ENCODE measurements at places on chromosomes 7 and 10.
A peak's percentile ranks its signal among the peaks of the same experiment; 100 is the strongest.

DNA sequence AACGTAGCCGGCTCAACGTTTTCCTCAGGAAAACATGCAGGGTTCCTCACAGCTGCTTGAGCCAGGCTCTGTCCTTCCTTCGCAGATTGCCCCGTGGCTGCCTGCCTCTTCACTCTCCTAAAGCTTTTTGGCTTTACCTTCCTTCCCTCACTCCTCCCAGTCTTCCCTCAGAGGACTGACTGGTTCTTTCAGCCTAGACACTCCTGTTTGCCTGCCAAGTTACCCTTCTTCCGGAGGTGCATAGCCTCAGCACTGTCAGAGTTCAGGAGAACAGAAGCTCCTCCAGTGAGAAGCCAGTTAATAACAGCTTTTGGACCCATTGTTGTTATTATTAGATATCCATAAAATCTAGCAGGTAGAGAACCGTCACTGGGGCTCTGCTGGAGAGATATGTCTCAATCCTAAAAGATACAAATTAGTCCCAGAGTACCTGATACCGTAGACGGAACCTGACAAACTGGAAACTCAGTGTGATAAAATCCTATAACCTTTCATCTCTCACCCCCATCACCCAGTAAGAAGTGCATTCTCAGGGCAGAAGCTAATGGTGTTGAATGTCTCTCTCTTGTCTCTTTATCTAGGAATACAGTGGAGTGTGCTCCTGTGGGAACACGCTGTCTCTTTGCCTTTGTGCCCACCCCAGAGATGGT is 79.6 kb downstream of the SND1 start:
- DNase-seq = no peak

GRCh38 chr7:156578578-156578940 is 62.0 kb upstream of the RNF32 start:
- DNase-seq = no peak

DNA sequence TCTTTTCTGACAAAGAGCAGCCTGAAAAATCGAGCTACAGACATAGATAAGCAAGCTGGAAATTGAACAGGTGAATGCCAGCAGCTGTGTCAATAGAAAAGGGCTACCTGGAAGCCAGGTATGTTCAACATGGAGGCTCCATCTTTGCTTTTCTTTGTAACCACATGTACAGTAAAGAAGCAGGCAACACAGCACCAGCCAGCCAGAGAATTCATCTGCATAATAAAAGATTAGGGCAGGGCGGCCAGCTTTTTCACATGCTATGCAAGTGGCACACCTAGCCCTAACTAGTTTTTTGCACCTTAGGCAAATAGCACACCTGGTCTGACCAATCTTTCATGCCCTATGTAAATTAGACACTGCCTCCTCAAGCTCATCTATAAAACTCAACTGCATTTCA is 25.7 kb downstream of the COG5 start:
- DNase-seq = peak; percentile 58

GRCh38 chr10:70931168-70931815 is 42.9 kb upstream of the PCBD1 start:
- no peak for DNase-seq

DNA sequence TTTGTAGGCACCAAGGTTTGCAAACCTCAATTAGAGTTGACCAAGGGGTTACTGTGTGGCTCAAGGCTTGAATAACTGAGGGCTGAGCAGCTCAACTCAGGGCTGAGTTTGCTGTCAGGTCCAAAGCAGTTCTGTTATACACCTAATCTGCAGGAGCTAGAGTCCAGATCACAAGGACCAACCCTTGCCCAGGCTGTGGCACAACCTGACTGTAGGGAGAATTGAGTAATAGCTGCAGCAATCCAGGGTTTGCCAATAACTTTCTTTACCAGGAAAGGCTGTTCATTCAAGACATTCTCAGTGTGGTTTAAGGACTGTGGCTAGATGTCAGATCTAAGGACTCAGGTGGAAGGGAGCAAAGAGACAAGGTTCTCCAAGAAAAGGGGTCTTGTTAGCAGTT is 115.6 kb upstream of the IMMP2L start:
- DNase-seq = no peak

DNA sequence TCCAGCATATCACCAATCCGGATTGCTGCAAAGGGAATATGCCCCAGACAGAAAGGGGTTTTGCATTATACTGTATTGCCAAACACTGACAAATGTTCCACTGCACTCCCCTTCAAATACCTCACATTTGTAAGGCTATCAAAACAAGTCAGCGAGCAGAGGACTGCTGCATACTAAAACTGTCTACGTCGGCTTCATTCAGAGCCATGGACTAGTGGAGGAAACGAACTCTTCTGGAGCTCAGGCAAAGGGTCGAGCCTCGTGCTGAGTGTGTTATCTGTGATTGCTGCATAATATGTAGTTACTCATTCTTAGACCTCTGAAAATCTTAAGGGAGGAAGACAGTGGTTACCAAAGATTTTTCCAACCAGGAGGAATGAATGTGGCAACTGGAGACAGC is 200.2 kb downstream of the DYNC1I1 start:
- no peak for DNase-seq

- no peak for DNase-seq
Observed at GRCh38 chr7:133699386-133699785, 427.8 kb upstream of the LRGUK start.

DNA sequence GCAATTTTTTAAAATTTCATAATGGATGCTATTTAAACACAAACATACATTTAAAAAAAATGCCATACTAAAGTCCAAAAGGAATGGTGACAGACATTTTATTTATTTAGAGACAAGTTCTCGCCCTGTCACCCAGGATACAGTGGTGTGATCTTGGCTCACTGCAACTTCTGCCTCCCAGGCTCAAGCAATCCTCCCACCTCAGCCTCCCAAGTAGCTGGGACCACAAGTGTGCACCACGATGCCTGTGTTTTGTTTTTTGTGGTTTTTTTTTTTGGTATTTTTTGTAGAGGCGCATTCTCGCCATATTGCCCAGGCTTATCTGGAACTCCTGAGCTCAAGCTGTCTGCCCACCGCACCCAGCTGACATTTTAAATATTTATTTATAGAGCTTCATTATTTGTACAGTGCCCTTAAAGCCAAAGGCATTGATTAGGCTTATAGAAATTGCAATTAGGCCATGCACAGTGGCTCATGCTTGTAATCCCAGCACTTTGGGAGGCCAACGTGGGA is 703.5 kb downstream of the AUTS2 start:
- no peak for DNase-seq

DNA sequence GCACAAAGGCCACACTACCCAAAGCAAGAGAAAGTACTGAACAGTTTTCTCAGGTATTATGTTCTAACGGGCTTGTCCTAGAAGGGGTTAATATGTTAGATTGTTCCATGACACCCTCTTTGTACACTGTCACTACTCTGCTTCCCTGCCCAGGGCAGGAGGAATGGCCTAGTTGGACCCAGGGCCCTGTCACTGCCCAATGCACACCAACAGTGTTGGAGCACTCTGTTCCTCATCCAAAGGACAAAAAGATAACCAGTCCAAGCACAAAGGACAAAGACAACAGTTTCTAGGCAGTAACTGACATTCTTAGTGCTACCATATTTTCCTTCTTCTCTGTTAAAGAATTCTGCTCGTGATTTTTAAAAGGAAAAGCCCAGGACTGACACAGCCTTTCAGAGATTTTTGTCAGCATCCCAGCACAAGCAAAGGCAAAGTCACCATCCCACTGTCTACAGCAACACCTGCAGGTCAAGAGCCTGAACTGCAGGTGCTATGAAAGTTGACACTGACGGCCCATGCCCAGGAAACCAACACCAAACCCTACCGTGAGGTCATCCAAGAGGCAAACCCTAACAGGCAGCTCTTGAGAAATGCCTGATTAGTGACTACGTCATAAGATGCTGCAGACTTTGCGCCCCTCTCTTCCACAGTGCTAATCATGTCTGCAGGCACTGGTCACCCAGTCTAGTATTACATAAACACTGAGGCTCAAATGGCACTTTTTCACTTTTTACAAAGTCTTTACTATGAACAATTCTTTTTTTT is 13.2 kb downstream of the NUDCD3 start:
- DNase-seq = peak; percentile 25

- no peak for DNase-seq
Observed at GRCh38 chr10:1187151-1187854, 131.1 kb downstream of the WDR37 start.

- DNase-seq = no peak
Observed at GRCh38 chr10:31148951-31149350, 117.3 kb upstream of the ZNF438 start.

DNA sequence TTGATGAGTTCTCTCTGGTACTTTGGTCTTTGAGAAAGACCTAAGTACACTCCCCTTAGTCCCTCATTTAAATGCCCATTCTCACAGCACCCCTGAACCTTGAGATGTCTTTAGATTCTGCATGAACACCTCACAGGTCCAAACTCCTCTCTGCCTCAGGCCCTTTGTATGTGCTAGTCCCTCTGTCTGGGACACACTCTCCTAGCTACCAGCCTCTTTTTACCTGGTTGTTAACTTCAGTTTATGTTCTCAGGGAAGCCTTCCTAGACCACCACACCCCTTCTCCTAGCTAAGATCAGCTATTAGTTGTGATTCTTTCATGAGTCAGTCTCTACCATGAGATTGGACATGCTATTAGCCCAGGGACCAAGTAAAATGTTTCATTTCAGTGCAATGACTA is 86.4 kb downstream of the PLCE1 start:
- DNase-seq = no peak

DNA sequence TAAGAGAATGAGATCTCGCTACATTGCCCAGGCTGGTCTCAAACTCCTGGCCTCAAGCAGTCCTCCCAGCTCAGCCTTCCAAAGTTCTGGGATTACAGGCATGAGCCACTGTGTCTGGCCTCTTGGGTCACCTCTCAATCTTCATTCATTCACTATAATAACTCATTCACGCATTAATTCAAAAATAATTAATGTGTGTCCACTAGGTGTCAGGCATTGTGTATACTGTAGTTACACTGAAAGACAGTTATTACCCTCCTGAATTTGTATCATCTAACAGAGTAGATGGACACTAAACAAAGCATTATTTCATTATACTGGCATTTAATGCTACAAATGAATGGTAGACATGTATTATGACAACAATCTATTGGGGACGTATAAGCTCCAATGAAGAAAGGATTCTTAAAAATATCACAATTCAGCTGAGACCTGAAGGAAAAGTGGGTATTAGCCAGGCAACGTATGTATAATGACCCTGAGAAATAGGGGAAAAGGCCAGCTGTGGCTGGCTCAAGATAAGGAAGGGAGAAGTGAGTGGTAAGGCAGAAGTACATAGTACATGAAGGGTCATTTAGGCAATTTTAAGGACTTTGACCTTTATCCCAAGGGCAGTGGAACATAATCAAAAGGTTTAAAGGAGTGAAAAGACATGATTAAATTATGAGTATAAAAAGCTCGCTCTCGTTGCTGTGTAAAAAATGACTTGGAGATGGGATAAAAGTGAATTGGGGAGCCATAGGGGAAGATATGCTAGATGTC is 150.7 kb downstream of the BTAF1 start:
- DNase-seq = no peak

GRCh38 chr10:4514445-4515108 is 311.4 kb upstream of the AKR1E2 start:
- DNase-seq = peak; percentile 22

- DNase-seq = no peak
Observed at GRCh38 chr7:91198371-91198770, 65.9 kb upstream of the FZD1 start.

- DNase-seq = no peak
Observed at GRCh38 chr10:109969760-109970346, 37.9 kb upstream of the ADD3 start.

DNA sequence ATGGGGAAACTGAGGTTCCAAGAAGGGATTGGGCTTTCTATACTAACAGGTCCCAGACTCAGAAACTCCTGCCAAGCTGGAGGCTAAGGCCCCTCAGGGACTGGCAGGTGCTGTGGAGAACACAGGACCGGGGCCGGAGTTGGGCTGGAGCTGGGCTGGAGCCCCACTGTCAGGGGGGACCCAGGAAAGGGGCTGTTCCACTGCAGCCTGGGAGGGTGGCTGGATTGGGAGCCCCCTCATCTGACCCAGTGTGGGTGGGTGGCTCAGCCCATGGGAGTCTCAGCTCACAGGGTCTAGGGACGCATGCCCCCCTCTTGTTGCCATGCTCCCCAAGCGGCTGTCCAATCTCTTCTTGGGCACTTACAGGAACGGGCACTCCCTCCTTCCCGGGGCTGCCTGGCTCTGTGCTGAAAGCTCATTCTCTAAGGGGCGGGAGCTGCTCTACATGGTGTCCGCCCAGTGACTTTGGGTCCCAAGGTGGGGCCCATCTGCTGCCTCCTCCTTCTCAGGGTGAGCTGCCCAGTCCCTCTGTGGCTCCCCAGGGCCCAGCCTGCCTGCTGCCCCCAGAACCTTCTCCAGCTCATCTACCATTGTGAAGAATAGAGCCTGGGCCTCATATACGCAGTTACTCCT is 126.5 kb downstream of the MYL10 start:
- DNase-seq = no peak

DNA sequence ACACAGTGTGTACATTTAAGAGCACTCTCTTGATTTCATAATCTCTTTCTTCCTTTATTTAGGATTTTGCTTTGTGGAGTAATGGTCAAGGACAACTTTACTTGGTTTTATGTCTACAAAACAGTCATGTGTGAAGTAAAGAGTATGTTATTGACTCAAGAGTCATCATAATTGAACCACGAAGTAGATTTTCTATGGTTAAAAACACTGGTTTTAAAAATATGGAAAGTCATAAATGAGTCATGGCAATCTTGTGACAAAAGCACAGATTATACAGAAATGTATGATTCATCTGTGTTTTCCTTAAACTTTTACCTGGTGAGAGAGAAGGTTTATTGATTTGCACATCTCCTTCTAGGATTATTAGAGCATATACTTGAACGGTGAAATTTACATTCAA is 969.7 kb downstream of the GATA3 start:
- no peak for DNase-seq

- no peak for DNase-seq
Observed at GRCh38 chr7:50542132-50542531, 23.1 kb downstream of the DDC start.

- DNase-seq = no peak
Observed at GRCh38 chr10:16581202-16581601, 59.5 kb upstream of the C1QL3 start.

DNA sequence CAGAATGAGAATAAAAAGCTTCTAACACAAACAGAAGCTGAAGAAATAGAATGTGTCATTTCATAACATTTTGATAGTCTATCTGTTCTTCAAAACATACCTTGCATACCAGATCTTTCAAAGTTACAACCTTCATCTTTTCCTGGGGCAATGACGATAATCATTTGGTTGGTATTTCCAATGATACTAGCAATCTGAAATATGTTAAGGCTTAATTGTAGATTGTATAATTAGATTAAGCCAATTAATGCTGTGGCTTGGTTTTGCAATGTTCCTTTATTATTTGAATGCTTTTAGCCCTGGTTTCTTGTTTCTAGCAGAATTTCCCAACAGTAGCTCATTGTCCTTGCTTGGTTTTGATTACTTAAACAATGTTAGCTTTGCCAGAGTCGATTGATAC is 84.6 kb downstream of the CABCOCO1 start:
- DNase-seq = no peak

Measured in pancreas (tissue), 10 donors.